H9 (cell line): ENCODE measurements at places on chromosomes 12 and 14. TPM values are rescaled to one million over a fixed set of nuclear protein-coding genes. Genes with fewer than 3 reads are reported as not detected.
A peak's percentile ranks its signal among the peaks of the same experiment; 100 is the strongest.

- H3K36me3 ChIP-seq, result peaks cover 51% of the 10 kb centered on the region
- DNase-seq, result peak; percentile 57
- peak overlapping the region; percentile 98 for H3K4me3 ChIP-seq
- H3K27me3 ChIP-seq, result no peaks in the 10 kb centered on the region; the same call in 1 of the 2 replicates
- H3K27ac ChIP-seq, result no peak overlapping the region
- peaks cover 9% of the 10 kb centered on the region for H3K4me1 ChIP-seq
These were observed 2.3 kb downstream of the CCND2 start for GRCh38 chr12:4275870-4276301.

- no peak for DNase-seq
- H3K4me3 ChIP-seq, result no peak overlapping the region
- H3K4me1 ChIP-seq, result no peaks in the 10 kb centered on the region; the same call in 1 of the 2 replicates
These were observed 55.9 kb upstream of the MED13L start for GRCh38 chr12:116333402-116333801.

- H3K36me3 ChIP-seq, result no peaks in the 10 kb centered on the region
- no peak overlapping the region for H3K27ac ChIP-seq
- DNase-seq, result peak; percentile 15
- peaks cover 8% of the 10 kb centered on the region; the same call in 1 of the 2 replicates for H3K4me1 ChIP-seq
- no peaks in the 10 kb centered on the region for H3K27me3 ChIP-seq
These were observed 13.1 kb downstream of the ZDHHC22 start for GRCh38 chr14:77128414-77128891.

DNA sequence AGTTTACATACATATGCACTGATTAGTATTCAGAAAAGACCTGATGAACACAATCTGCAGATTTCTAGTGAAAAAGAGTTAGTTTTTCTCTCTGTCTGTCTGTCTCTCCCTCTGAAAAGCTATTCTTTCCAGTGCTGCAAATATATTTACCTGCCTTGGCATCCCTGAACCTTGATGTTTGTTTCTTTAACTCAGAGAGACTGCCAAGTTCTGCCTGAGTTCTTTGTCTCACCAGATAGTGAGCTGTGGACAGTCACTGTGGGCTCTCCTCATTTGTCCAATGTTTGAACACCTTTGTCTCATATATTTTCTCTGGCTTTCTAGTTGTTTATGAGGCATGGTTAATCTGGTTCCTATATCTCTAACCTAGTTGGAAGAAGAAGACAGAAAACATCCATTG is 250.4 kb downstream of the SOX5 start:
- no peak overlapping the region for H3K27ac ChIP-seq
- H3K36me3 ChIP-seq, result no peaks in the 10 kb centered on the region; the same call in 1 of the 2 replicates
- H3K4me1 ChIP-seq, result no peaks in the 10 kb centered on the region

GRCh38 chr14:106487600-106487999 is 961.2 kb downstream of the TMEM121 start:
- no peak overlapping the region for H3K4me3 ChIP-seq
- DNase-seq, result no peak
- peaks cover 8% of the 10 kb centered on the region for H3K36me3 ChIP-seq
- no peaks in the 10 kb centered on the region for H3K27me3 ChIP-seq
- no peak overlapping the region for H3K27ac ChIP-seq

GRCh38 chr14:32303865-32304264 is 25.2 kb upstream of the AKAP6 start:
- H3K4me3 ChIP-seq, result no peak overlapping the region
- H3K4me1 ChIP-seq, result no peaks in the 10 kb centered on the region
- H3K36me3 ChIP-seq, result no peaks in the 10 kb centered on the region
- DNase-seq, result no peak

DNA sequence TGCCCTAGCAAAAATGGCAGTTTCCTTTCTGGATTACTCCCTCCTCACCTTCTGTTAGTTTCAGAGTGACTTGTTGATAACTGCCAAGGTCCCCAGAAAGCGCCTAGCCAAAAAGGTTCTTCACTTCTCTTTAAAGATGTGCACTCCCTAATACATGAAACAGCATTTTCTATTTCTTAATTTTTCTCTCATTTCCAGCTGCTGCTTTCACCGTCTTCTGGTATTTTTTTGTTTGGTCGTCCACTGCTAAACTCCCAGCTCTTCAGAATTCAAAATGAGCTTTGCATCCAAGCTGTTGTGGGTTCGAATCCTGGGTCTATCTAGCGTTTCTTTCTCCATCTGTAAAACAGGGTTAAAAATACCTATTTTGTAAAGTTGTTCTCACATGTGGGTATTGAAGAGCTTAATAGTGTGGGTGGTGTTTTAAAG is 397 bp upstream of the BORCS5 start:
- peak overlapping the region; percentile 85 for H3K4me3 ChIP-seq
- H3K27me3 ChIP-seq, result no peaks in the 10 kb centered on the region
- no peak overlapping the region for H3K27ac ChIP-seq
- no peaks in the 10 kb centered on the region for H3K4me1 ChIP-seq
- no peak for DNase-seq

- DNase-seq, result no peak
- no peaks in the 10 kb centered on the region for H3K36me3 ChIP-seq
These were observed 19.1 kb downstream of the AMDHD1 start for GRCh38 chr12:95962222-95962621.

OR6C68 gene
- total RNA-seq, result not detected in 2 replicates

DNA sequence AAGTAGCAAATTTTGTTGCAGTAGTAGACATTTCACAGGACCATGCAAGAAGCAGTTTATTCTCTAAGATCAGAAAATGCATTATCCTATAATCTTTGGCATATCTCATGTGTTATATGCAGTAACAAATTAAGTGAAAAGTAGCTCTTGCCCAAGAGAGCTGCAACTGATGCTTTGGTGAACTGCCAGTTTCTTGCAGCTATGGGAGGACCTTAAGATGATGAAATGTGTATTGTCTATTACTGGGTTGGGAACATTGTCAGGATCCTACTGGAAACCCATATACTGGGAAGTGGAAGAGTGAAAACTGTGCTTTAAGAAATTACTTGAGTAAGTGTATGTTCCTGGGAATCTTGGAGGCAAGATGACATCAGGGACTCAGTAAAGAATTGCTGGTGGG is 238.8 kb downstream of the DACT1 start:
- H3K4me1 ChIP-seq, result no peaks in the 10 kb centered on the region
- no peak overlapping the region for H3K4me3 ChIP-seq
- no peaks in the 10 kb centered on the region for H3K36me3 ChIP-seq
- no peak for DNase-seq
- no peak overlapping the region for H3K27ac ChIP-seq
- no peaks in the 10 kb centered on the region for H3K27me3 ChIP-seq

SPIC gene
- not detected in 2 replicates for total RNA-seq

DNA sequence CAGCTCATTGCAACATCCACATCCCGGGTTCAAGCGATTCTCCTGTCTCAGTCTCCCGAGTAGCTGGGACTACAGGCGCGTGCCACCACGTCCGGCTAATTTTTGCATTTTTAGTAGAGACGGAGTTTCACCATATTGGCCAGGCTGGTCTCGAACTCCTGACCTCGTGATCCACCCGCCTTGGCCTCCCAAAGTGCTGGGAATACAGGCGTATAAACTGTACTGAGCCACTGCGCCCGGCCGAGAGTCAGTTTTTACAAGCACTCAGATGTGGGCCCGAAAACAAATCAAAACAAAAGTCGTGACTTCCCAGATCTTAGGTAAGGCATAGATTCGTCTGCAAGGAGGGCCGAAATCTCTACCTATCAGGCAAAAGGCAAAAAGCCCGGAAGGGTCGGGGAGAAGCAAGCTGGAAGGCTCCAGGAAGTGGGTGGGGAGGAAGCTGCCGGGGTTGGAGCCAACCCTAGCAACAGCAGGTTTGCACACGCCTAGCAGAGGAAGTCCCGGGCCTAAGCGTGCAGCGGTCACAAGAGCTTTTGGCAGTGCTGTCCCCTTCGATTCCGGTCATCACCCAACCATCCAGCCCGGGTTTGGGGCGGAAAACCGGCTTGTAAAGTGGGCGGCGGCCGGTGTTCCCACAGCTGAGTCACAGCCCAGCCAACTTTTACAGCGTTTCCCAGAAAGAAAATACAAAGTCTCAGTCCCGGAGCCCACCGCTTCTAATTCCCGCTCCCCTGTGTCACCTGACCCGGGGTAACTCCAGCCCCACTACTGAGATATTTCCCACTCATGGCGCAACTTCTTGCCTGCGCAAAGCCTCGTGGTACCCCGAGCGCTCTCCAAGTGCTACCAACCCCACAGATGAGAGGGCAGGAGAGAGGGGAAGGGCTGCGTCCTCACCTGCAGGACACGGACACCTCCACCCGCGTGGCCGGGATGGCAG is 583 bp downstream of the CPNE8 start:
- DNase-seq, result peak; percentile 93
- H3K4me1 ChIP-seq, result no peaks in the 10 kb centered on the region
- peak overlapping the region; percentile 95 for H3K4me3 ChIP-seq
- no peak overlapping the region for H3K27ac ChIP-seq
- no peaks in the 10 kb centered on the region for H3K27me3 ChIP-seq

ISM2 gene
- total RNA-seq, result 0.39 and 0.55 TPM in 2 replicates

GRCh38 chr14:71713016-71713415 is 219.2 kb upstream of the RGS6 start:
- no peak overlapping the region for H3K27ac ChIP-seq
- no peaks in the 10 kb centered on the region for H3K27me3 ChIP-seq
- 0 out of 2 replicates have a peak, but pooled peaks cover 5% of the 10 kb centered on the region for H3K4me1 ChIP-seq
- peaks cover 25% of the 10 kb centered on the region for H3K36me3 ChIP-seq
- no peak for DNase-seq
- no peak overlapping the region for H3K4me3 ChIP-seq

CACNA2D4 gene
- 0.61 and 0.79 TPM in 2 replicates for total RNA-seq

- peaks cover 3% of the 10 kb centered on the region; the same call in 1 of the 2 replicates for H3K4me1 ChIP-seq
- peaks cover 21% of the 10 kb centered on the region for H3K36me3 ChIP-seq
- DNase-seq, result peak; percentile 69
- H3K27me3 ChIP-seq, result no peaks in the 10 kb centered on the region
- no peak overlapping the region for H3K27ac ChIP-seq
- 0 out of 3 replicates have a peak overlapping the region, but pooled peaks have one; percentile 42 for H3K4me3 ChIP-seq
These were observed 30.7 kb downstream of the P2RX4 start for GRCh38 chr12:121240484-121241101.

SLC5A8 gene
- total RNA-seq, result 0.07 TPM in 2 replicates
